ENCODE measurements at places on chromosomes 16 and 17. TPM values are rescaled to one million over a fixed set of nuclear protein-coding genes. Genes with fewer than 3 reads are reported as not detected.

Gene ENDOV
- total RNA-seq, result 18.1 TPM

Gene CD7
- 125 TPM for total RNA-seq

Gene CA7
- total RNA-seq, result not detected

- no peaks in the 10 kb centered on the region for H3K36me3 ChIP-seq
- H3K4me1 ChIP-seq, result no peaks in the 10 kb centered on the region
- H3K4me3 ChIP-seq, result no peak overlapping the region
- H3K27me3 ChIP-seq, result no peaks in the 10 kb centered on the region
- DNase-seq, result no peak
These were observed 383.9 kb downstream of the WWOX start for GRCh38 chr16:78483124-78483992.

DNA sequence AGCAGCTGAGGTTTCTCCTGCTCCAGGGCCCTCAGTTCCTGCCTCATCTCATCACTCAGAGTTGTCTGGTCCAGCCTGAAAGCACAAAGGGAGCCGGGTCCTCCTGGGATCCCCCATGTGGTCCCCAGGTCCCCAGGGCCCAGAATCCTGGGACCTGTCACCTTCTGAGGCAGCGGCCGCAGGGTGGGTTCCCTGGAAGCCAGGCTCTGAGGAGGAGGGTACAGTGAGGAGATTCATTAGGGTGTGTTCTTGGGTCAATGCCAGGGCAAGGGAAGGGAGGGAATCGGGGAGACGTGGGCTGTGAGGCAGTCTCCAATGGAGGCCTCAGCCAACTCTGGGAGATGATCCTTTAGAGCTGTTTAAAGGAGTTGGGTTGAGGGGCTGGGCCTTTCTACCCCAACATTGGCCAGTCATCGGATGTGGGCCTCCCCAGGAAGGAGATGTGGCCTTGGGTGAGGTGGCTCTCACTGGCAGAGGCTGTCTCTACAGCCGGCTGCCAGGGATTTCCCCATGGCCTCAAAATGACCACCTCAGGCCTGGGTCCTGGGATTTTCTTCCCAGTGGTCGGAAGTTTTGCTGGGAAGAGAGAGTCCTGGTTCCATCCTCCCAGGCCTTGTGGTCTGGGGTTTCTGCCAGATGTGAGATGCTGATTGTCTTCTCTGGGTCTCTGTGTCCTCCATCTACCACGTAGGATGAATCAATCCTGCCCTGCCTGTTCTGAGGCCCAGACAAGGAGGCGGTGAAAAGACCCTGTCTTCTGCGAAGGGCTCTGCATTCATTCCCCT is 47.3 kb downstream of the NLRP1 start:
- no peak for DNase-seq
- H3K27ac ChIP-seq, result no peak overlapping the region
- no peak overlapping the region for H3K4me3 ChIP-seq
- H3K36me3 ChIP-seq, result peaks cover 90% of the 10 kb centered on the region
- H3K27me3 ChIP-seq, result no peaks in the 10 kb centered on the region

GRCh38 chr17:79811011-79811867 is 14.4 kb upstream of the CBX8 start:
- H3K4me3 ChIP-seq, result no peak overlapping the region
- DNase-seq, result no peak
- peaks cover 90% of the 10 kb centered on the region for H3K27me3 ChIP-seq
- H3K4me1 ChIP-seq, result peaks cover 63% of the 10 kb centered on the region
- no peaks in the 10 kb centered on the region for H3K36me3 ChIP-seq

DNA sequence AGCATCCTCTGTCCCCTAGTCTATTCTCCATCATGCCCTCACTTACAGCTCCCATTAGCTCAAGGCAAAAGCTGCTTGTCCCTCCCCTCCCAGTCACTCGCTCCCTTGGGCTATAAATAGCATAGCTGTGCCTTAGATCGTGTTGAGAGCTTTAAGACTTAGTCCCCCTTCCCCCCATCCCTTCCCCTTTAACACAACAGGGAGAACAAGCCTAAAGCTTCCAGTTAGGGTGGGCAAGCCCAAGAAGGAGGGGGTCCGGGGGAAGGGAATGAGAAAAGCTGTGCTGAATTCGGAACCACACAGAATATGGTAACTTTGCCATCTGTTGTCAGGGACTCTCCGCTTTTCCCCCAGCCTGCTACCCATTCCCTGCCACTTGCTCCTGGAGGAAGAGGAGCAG is 4.9 kb upstream of the HIGD1B start:
- no peaks in the 10 kb centered on the region for H3K36me3 ChIP-seq
- H3K4me3 ChIP-seq, result no peak overlapping the region
- no peaks in the 10 kb centered on the region for H3K27me3 ChIP-seq
- H3K4me1 ChIP-seq, result no peaks in the 10 kb centered on the region
- no peak overlapping the region for H3K27ac ChIP-seq
- DNase-seq, result no peak

GRCh38 chr17:46810837-46811236 is 7.7 kb downstream of the WNT3 start:
- no peak overlapping the region for H3K27ac ChIP-seq
- H3K4me3 ChIP-seq, result no peak overlapping the region
- no peaks in the 10 kb centered on the region for H3K4me1 ChIP-seq
- no peaks in the 10 kb centered on the region for H3K36me3 ChIP-seq
- no peak for DNase-seq
- H3K27me3 ChIP-seq, result no peaks in the 10 kb centered on the region

DNA sequence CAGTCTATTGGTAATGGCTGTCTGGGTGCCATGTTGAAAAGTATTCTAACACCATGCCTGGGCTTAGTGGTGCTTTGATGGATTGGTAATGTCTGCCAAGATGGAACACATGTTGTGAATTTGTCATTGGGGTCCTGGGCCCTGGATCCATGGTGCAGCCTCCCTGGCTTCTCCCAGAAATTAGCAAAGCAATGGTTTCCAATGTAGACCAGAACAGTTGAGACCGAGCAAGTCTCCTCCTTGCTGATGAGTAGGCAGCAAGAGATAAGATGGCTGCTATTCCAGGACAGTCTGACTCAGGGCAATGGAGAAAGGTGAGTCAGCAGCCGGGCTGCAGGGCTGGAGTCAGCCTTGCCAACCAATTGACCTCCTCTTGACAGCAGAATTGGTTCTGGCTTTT is 30.8 kb downstream of the GPR139 start:
- H3K27me3 ChIP-seq, result no peaks in the 10 kb centered on the region
- H3K4me1 ChIP-seq, result no peaks in the 10 kb centered on the region
- no peaks in the 10 kb centered on the region for H3K36me3 ChIP-seq
- H3K4me3 ChIP-seq, result no peak overlapping the region
- DNase-seq, result no peak
- H3K27ac ChIP-seq, result no peak overlapping the region

GRCh38 chr17:55354010-55354409 is 67.6 kb downstream of the MMD start:
- H3K27me3 ChIP-seq, result no peaks in the 10 kb centered on the region
- no peaks in the 10 kb centered on the region for H3K4me1 ChIP-seq
- H3K27ac ChIP-seq, result no peak overlapping the region
- no peak for DNase-seq
- H3K4me3 ChIP-seq, result no peak overlapping the region

- H3K27me3 ChIP-seq, result no peaks in the 10 kb centered on the region
- DNase-seq, result no peak
- no peak overlapping the region for H3K27ac ChIP-seq
- H3K4me1 ChIP-seq, result no peaks in the 10 kb centered on the region
These were observed 45.2 kb upstream of the GSG1L start for GRCh38 chr16:28108590-28109247.

All from T-cell (primary cell).